ENCODE measurements at places on chromosomes 3 and 15. TPM values are rescaled to one million over a fixed set of nuclear protein-coding genes. Genes with fewer than 3 reads are reported as not detected.

- no peak for DNase-seq
These were observed 1.0 kb downstream of the MYO9A start for GRCh38 chr15:72116731-72117485.

Gene GRIP2
- 0.01 TPM for polyA plus RNA-seq

DNA sequence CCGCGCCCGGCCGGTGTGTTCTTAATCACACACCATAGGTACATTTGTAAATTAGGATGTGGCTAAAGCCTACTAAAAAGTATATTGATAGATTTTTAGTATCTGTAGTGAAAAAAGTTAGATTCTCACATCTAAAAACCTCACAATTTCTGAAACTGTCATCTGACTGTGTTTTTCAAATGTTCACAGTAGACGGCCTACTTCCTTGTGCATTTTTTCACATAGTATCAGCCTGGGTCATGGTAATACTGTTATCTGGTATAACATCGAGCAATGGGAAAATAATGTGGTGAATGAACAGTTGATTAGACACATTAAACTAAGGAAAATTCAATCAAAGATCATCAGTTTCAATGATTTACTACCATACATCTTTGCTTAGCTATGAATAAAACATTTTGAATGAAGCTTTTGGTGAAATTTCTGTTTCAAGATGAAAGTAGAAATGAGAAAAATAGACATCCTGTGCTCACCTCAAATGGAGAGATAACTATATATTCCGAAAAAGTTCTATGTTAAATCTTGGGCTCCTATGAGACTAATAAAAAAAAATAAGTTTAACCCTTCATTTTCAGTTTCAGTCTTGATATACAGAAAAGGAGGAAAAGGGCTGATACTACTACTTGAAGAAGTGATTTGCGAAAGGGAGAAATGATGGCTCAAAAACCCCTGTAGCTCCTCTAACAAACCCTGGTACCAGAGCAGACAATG lies 262.7 kb downstream of the ZBTB20 start:
- no peak for DNase-seq

Gene COL6A5
- polyA plus RNA-seq = not detected

GRCh38 chr15:59699810-59700431 lies 10.8 kb upstream of the BNIP2 start:
- DNase-seq = no peak

Gene SPINT1
- 146 TPM for polyA plus RNA-seq

Gene CYP1A1
- polyA plus RNA-seq = 4.8 TPM

- DNase-seq = no peak
These were observed 13.1 kb upstream of the GUCA1C start for GRCh38 chr3:108966773-108967172.

DNA sequence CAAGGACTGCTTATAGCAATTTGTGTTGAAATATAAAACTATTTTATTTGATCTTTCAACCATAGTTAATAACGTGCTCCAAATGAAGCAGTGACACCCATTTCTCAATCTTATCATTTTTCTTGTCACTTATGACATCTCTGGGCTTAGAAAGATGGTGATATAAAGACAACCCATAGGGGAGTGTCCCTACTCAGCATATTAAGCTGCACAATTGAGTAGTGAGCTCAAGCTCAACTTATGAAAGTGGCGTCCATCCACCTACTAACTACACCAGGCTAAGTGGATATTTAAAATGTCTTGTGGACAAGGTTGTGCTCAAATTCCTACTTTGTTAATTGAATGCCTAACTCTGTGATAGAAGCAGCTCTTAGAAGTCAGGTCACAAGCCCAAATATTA lies 46.7 kb downstream of the SLC9C1 start:
- no peak for DNase-seq
